ENCODE measurements at places on chromosomes 7 and 10.
A peak's percentile ranks its signal among the peaks of the same experiment; 100 is the strongest.

- DNase-seq: no peak
- H3K4me1 ChIP-seq: peaks cover 2% of the 10 kb centered on the region
- no peak overlapping the region for H3K27ac ChIP-seq
- H3K36me3 ChIP-seq: peaks cover 7% of the 10 kb centered on the region
- H3K4me3 ChIP-seq: no peak overlapping the region
- no peaks in the 10 kb centered on the region for H3K27me3 ChIP-seq
Measured at GRCh38 chr7:24597014-24597413, 23.8 kb downstream of the PALS2 start.

GRCh38 chr10:116989439-116989838 is 15.5 kb downstream of the SHTN1 start:
- H3K27ac ChIP-seq: peak overlapping the region; percentile 71
- H3K27me3 ChIP-seq: peaks cover 26% of the 10 kb centered on the region
- no peak overlapping the region for H3K4me3 ChIP-seq
- no peaks in the 10 kb centered on the region for H3K36me3 ChIP-seq
- DNase-seq: no peak

DNA sequence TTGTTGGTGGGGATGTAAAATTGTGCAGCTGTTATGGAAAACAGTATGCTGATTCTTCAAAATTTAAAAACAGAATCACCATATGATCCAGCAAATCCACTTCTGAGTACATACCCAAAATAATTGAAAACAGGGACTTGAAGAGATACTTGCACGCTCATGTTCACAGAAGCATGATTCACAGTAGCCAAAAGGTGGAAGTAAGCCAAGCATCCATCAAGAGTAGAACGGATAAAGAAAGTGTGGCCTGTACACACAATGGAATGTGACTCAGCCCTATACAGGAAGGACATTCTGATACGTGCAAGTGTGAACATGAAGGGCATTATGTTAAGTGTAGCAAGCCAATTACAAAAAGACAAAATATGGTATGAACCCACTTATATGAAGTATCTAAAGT is 696.7 kb upstream of the CELF2 start:
- no peak overlapping the region for H3K27ac ChIP-seq
- no peak overlapping the region for H3K4me3 ChIP-seq
- peaks cover 19% of the 10 kb centered on the region for H3K4me1 ChIP-seq
- DNase-seq: no peak
- H3K36me3 ChIP-seq: no peaks in the 10 kb centered on the region
- no peaks in the 10 kb centered on the region for H3K27me3 ChIP-seq

GRCh38 chr10:91944880-91945630 is 21.5 kb downstream of the BTAF1 start:
- no peaks in the 10 kb centered on the region for H3K27me3 ChIP-seq
- peaks cover 30% of the 10 kb centered on the region for H3K36me3 ChIP-seq
- no peak overlapping the region for H3K4me3 ChIP-seq
- no peak for DNase-seq
- no peaks in the 10 kb centered on the region for H3K4me1 ChIP-seq

DNA sequence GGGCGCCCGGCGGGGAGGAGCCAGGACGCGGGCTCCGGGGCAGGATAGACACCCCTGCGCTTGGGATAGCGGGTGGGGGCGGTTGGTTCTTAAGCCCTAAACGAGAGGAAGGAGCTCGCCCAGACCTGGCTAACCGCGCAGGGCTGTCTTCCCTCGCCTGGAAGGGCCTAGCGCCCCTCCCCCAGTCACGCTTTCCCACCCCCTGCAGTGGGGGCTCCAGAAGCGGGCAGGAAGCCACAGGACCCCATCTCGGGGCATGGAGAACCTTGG is 6.5 kb downstream of the SHH start:
- peaks cover 94% of the 10 kb centered on the region for H3K27me3 ChIP-seq
- H3K27ac ChIP-seq: no peak overlapping the region

- H3K27me3 ChIP-seq: peaks cover 6% of the 10 kb centered on the region
- H3K4me3 ChIP-seq: no peak overlapping the region
- peaks cover 22% of the 10 kb centered on the region for H3K4me1 ChIP-seq
- no peak overlapping the region for H3K27ac ChIP-seq
Measured at GRCh38 chr7:97317575-97317974, 200.1 kb downstream of the SDHAF3 start.

- peaks cover 21% of the 10 kb centered on the region for H3K4me1 ChIP-seq
- H3K4me3 ChIP-seq: no peak overlapping the region
- no peaks in the 10 kb centered on the region for H3K36me3 ChIP-seq
- DNase-seq: no peak
- peak overlapping the region; percentile 41 for H3K27ac ChIP-seq
Measured at GRCh38 chr7:116271963-116272886, 61.9 kb downstream of the TES start.

GRCh38 chr7:64183126-64183742 is 23.8 kb upstream of the ZNF735 start:
- DNase-seq: no peak
- H3K27me3 ChIP-seq: peaks cover 17% of the 10 kb centered on the region
- H3K4me3 ChIP-seq: no peak overlapping the region

GRCh38 chr7:36644625-36645422 is 79.5 kb downstream of the AOAH start:
- H3K27ac ChIP-seq: peak overlapping the region; percentile 73
- H3K27me3 ChIP-seq: peaks cover 3% of the 10 kb centered on the region
- no peak overlapping the region for H3K4me3 ChIP-seq
- peaks cover 21% of the 10 kb centered on the region for H3K4me1 ChIP-seq

DNA sequence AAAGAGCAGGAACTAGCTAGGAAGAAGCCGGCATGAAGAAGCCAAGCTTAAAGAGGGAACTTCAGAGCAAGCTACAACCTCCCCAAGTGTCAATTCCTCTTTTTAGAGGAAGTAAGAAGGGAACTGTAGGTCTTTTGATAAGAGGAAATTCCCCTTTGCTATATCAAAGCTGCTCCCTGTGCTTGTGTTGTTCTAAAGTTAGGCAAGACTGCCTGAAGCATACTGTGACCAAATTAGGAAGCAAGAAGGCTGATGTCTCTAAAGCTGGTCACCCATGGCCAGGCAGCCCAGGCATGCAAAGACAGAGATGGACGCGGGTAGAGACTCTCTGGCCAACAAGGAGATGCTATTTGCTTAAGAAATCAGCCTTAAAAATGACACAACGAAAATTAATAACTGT is 87.9 kb downstream of the RNF216 start:
- peak overlapping the region; percentile 57 for H3K27ac ChIP-seq
- no peak for DNase-seq
- no peaks in the 10 kb centered on the region for H3K27me3 ChIP-seq

- no peak overlapping the region for H3K27ac ChIP-seq
- H3K27me3 ChIP-seq: peaks cover 35% of the 10 kb centered on the region
- 0 out of 2 replicates have a peak, but pooled peaks cover 2% of the 10 kb centered on the region for H3K4me1 ChIP-seq
- DNase-seq: no peak
- peaks cover 12% of the 10 kb centered on the region for H3K36me3 ChIP-seq
- H3K4me3 ChIP-seq: no peak overlapping the region
Measured at GRCh38 chr10:75295868-75296441, 60.2 kb upstream of the COMTD1 start.

GRCh38 chr7:44461387-44461786 is 29.1 kb downstream of the NUDCD3 start:
- peaks cover 4% of the 10 kb centered on the region for H3K4me1 ChIP-seq
- H3K27me3 ChIP-seq: no peaks in the 10 kb centered on the region
- peaks cover 5% of the 10 kb centered on the region for H3K36me3 ChIP-seq
- DNase-seq: no peak
- no peak overlapping the region for H3K27ac ChIP-seq

- DNase-seq: peak; percentile 62
- no peak overlapping the region for H3K27ac ChIP-seq
- peak overlapping the region; percentile 46 for H3K4me3 ChIP-seq
- H3K36me3 ChIP-seq: no peaks in the 10 kb centered on the region
- H3K27me3 ChIP-seq: peaks cover 3% of the 10 kb centered on the region
Measured at GRCh38 chr7:101138213-101138870, 11.4 kb downstream of the SERPINE1 start.
